ENCODE measurements at places on chromosomes 1 and 21.
A peak's percentile ranks its signal among the peaks of the same experiment; 100 is the strongest.

DNA sequence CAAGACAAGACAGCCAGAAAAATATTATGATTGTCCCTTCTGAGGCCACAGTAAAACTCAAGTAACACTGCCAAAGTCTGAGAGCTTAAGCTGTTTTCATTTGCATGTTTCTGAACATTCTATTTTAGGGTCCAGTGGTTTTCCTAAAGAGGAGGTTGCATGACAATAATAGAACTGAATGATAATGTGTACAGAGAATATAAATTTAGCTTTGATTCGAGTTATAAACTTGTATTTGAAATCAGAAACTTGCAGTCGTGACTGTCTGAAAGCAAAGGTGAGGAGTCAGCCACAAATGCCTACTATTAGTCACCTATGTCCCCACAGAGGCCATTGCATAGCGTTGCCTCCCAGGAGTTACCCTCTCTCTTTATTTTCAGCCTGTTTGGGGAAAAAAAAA is 363.1 kb upstream of the ADGRL2 start:
- no peak for DNase-seq

- DNase-seq = peak; percentile 37
Observed at GRCh38 chr1:112325504-112325903, 70.5 kb upstream of the CTTNBP2NL start.

DNA sequence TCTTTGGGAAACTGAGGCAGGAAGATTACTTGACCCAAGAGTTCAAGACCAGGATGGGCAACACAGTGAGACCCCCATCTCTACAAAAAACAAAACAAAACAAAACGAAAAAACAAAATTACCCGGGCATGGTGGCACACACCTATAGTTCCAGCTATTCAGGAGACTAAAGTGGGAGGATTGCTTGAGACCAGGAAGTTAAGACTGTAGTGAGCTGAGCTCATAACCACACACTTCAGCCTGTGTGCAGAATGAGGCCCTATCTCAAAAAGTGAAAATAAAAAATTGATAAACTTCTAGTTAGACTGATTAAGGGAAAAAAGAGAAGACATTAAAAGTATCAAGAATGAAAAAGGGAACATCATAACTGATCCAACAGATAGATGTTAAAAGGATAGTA is 154.0 kb downstream of the RHOU start:
- no peak for DNase-seq

DNA sequence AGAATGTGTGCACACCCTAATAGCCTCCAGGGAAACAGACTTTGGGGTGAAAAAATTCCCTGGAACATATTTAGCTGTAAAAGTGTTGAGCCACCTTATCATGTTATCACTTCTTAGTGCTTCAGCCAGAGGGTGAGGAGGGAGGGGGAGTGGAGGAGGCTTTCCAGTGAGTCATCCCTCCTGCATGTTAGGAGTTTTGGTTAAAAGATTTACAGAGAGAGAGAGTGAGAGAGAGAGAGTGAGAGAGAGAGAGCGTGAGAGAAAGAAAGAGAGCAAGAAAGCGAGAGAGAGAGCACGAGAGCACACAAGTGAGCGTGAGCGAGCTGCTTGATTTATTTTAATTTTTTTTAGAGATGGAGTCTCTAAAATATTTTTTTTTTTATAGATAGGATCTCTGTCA is 13.5 kb upstream of the CACNA1E start:
- peak; percentile 27 for DNase-seq

GRCh38 chr21:40595806-40596205 is 251.2 kb downstream of the DSCAM start:
- no peak for DNase-seq

DNA sequence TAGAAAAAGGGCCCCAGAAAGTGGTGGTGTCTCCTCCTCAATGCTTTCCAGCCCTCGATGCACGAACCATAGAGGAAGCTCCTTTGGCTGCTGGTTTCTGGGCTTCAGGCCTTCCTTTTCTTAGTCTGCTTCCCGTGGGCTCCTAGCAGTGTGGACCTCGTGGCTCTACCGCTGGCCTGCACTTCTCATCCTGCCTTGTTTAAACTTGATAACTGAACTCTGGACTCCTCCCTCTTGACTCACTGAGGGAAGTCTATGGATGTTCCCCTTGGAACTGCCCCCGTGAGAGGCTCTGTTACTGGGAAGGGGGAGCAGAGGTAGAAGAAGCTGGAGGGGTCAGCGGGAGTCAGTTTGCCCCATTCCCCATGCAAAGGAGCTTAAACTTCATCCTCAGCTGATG is 75.3 kb upstream of the WDR26 start:
- DNase-seq = no peak

- DNase-seq = no peak
Observed at GRCh38 chr1:24385160-24385940, 28.2 kb downstream of the STPG1 start.

DNA sequence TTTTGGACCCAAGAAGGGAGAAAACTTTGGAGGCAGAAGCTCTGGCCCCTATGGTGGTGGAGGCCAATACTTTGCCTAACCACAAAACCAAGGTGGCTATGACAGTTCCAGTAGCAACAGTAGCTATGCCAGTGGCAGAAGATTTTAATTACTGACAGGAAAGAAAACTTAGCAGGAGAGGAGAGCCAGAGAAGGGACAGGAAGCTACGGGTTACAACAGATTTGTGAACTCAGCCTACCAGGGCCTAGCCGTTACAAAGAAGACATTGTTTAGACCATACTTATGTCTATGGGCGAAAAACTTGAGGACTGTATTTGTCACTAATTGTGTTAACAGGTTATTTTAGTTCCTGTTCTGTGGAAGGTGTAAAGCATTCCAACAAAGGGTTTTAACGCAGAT is 10.4 kb upstream of the ACOT11 start:
- DNase-seq = no peak

DNA sequence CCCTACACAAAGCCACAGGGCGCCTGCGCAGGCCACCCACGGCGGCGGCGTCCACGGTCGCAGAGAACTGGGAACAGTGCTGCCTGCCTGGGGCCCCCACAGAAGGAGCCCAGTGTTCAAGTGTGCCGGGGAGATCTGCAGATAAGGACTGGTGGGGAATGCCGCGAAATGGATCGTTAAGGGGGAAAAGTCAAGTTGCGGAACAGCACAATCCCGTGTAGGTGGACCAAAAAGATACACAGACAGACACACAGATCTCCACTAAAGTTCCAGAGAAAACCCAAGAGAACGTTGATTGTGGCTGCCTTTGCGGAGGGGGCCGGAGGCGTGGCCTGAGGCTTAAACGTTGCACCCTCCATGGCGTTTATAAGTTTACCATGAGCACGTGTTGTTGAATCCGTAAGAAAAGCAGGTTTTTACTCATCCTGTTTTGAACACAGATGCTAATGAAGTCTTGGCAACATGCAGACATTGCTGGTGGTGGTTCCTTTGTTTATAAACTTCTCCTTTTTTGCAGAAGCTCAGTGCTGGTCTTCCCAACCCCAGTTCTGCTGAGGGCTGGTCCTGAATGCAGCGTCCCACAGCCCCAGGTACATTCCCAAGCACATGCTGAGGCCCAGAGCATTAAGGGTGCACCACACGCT is 4.1 kb downstream of the SPATC1L start:
- no peak for DNase-seq

GRCh38 chr1:2891923-2892448 is 90.5 kb upstream of the TTC34 start:
- no peak for DNase-seq

- no peak for DNase-seq
Observed at GRCh38 chr1:247330548-247331171, 1.0 kb downstream of the ZNF496 start.

DNA sequence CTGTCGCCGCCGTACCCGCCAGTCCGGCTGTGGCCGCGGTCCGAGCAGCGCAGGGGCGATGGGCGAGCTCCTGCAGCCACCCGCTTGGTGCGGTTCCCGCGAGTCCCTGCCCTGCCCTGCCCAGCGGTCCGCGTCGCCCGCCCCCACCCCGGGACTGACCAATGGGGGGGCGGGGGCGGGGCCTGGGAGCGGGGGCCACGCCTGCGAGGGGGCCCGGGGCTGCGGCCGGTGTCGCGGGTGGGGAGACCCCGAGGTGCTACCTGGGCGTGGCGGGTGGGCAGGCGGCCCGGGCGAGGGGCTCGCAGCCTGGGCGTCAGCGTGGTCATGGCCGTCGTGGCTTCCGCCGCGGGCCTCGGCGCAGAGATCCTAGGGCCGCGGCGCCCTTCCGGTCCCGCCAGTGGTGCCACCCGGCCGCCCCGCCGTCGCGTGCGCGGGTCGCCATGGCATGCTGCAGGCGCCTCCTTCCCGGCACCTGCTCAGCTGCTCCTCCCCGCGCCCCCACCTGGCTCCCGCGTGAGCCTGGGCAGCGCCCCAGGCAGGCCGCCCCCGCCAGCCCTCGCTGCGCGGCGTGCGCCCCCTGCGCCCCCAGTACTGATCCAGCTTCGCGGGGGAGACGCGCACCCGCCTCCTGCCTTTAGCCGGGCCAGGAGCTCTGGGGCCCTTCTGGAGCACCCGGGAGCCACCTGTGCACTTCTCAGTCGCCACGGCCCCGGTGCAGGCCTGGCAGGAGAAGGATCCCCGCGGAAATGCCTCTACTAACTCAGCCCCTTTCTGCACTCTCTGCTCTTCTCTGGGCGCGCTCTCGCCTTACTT is at the start of gene BMP8B:
Gene BMP8B, minus strand, starts transcription at position 108 of the 813 bp plus-strand sequence. CDS start 380 bp downstream, outside the sequence.
- DNase-seq = peak; percentile 72

GRCh38 chr1:46492871-46493270 is 3.2 kb downstream of the DMBX1 start:
- DNase-seq = no peak

DNA sequence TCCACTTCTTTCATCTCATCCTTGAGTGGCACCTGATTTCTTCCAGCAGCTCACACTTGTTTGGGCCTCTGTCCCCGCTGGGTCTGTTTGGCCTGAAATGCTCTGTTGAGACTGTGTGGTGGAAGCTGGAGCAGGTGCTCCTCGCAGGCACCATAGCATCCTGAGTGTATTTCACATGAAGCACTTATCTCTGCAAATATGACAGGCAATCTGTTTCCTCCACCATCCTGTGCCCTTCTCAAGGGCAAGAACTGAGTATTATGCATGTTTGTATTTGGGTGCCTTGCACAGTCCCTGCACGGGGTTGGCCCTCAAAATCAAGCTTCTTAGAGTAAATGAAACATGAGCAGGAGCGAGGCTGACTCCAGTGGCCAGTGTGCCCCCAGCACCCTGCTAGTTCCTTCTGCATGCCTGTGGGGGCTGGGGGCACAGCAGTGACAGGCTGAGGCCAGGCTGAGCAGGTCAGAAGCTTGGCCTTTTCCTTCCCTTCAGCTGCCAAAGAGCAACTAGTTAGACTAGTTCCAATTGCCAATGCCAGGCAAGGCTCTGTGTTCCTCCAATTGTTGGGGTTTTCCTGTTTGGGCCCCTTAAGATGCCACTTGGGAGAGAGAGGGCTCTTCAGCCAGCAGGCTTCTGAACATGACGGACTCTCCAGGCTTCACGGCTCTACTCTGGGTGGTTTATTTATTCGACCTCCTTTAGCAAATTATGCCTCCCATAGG is 129.6 kb upstream of the ATP1A1 start:
- no peak for DNase-seq

GRCh38 chr1:109273570-109274288 is 9.2 kb downstream of the PSRC1 start:
- DNase-seq = no peak

DNA sequence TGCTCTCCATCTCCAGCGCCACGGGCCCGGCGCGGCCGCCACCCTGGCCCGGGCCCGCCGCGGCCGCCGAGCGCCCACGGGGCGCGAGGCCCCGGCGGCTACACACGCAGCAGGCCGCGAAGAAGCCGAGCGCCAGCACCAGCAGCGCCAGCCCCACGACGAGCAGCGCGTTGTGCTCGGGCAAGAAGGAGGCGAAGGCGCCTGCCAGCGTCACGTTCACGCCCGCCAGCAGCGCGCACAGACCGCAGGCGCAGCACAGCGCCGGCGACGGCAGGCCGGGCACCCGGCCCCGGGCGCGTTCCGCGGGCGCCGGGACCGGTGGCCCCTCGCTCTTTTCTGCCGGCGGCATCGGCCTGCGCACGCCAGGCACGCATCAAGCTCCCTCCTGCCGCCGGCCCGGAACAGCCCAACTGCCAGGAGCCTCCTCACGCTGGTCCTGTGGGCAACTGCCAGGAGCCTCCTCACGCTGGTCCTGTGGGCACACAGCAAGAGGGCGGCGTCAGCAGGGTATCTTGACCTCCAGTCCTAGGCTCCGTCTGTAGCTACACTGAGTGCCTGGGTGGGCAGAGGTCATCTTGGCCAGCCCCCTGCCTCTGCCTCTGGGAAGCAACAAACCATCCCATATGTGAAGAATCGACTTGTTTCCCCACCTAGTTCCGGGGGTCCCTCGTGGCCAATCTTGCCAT is 18.1 kb downstream of the KNCN start:
- peak; percentile 72 for DNase-seq

DNA sequence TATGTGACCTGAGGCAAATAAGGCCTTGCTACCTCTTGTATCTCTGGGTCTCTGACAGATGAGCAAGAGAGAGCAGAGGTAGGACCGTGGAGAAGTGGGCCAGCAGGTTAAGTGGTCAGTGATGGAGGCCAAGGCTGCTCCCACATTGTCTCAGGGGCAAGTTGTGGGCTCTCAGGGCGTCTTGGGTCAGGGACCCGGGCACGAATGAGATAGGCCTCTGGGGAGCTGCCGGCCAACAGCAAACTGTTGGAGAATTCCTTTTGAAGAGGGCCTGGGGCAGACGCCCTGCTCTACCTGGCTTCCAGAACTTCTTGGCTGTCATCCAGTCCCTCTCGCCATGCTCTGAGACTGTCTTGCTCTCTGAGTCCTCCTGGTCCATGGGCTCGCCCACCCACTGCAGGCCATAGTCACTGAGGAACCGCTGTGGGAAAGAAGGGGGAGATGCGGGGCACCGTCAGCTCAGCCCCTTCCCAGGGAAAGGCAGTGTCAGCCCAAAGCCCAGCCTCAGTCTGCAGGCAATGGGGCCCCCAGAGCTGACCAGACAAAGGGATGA is 12.4 kb downstream of the UBXN11 start:
- no peak for DNase-seq

- DNase-seq = no peak
Observed at GRCh38 chr1:184215274-184215925, 163.9 kb downstream of the TSEN15 start.

GRCh38 chr1:37514350-37515184 is at the start of gene MEAF6:
Gene MEAF6, minus strand, starts transcription at chr1:37514766. Its CDS starts 20 bp downstream, at chr1:37514746.
- DNase-seq = peak; percentile 88

DNA sequence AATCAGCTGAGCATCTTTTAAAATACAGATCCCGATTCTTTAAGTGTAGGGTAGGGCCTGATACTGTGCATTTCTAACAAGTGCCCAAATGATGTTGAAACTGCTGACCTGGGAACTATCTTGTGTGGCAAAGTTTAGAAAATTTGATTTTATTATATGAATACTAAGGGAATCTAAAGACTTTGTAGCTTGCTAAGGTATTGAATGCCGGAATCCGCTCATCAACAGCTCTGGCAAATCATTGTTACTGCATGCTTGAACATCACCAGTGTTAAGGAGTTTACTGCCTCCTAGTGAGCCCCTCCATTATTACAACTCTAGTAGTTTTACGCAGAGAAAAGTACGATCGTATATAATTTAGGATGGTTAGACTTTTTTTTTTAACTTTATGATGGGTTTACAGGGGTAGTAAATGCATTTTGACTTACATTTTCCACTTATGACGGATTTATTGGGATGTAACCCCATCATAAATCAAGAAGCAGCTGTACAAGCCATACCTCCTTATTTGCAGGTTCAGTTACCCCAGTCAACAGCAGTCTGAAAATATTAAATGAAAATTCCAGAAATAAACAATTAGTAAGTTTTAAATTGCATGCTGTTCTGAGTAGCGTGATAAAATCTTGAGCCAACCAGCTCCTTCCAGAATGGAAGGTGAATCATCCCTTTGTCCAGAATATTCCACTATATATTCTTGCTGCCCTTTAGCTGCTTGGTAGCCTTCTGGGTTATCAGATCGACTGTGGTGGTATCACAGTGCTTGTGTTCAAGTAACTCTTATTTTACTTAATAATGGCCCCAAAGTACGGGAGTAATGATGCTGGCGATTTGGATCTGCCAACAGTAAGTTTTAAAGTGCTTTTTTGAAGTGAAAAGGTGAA is 892 bp downstream of the TYW3 start:
- DNase-seq = peak; percentile 51
